PC-3 (cell line): ENCODE measurements at places on chromosomes 16 and 17. TPM values are rescaled to one million over a fixed set of nuclear protein-coding genes. Genes with fewer than 3 reads are reported as not detected.

DNA sequence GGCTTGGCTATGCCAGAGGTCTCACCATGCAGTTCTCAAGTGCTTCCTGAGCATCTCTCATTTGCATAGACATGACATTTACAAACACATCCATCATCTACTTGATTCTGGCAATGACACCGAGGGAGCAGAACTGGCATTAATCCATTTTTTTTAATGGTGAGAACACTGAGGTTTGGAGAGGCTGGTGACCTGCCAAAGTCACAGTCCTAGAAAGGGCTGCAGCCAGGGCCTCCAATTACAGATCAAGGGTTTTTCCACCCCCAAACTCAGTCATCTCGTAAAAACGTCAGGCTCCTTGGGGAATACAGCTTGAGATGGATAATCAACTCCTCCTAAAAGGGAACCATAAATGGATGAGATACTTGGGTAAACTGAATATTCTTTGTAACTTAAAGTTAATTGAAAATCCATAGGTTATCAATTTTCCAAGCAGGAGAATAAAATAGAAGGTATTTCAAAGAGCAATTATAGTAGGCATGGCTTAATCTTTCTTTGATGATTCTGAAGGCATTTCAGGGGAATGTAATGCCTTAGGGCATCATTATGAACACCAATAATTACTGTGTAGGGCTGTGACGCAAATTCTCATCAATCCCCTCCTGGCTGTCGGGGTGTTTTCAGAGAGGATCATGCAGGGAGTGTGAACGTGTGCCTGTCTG is 9.4 kb upstream of the MEOX1 start:
- peak; percentile 60 for DNase-seq

GRCh38 chr17:78563189-78564145 is 13.7 kb downstream of the DNAH17 start:
- DNase-seq = no peak

- no peak for DNase-seq
Measured at GRCh38 chr16:53672461-53672860, 31.2 kb downstream of the RPGRIP1L start.

DNA sequence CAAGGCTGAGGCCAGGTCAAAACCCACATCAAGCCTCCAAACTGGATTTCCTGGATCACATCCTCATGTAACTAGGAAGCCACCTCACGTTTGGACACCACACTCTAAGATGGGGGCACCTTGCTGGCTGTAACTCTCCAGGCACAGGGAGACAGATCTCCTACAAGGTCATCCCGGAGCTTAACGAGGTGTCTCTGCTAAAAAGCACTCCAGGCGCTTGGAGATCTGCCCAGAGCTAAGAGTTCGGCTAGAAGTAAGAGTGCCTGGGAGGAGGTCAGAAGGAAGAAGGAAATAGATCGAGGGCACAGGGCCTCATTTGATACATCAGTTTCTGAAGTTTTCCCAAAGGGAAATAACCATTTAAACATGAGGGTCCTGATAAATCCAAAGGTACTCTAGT is 15.9 kb downstream of the PSMB3 start:
- no peak for DNase-seq

DNA sequence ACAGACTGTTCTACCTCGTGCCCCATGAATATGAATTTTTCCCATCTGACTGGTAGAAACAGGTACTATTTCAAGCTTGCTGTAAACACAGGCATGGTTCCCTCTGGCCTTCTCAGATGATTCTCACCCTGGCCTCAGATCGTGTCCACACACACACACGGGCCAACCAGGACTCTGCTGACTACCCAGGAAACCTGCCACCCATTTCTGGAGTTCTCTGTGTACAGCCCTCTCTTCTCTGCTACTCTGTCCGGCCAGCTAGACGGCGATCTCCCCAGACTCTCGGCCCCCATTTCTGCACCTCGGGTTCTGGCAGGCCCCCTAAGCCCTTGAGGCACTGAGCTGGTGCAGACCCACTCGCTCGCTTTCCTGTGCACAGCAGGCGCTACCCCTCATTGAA is 31.2 kb downstream of the RPA1 start:
- DNase-seq = no peak

DNA sequence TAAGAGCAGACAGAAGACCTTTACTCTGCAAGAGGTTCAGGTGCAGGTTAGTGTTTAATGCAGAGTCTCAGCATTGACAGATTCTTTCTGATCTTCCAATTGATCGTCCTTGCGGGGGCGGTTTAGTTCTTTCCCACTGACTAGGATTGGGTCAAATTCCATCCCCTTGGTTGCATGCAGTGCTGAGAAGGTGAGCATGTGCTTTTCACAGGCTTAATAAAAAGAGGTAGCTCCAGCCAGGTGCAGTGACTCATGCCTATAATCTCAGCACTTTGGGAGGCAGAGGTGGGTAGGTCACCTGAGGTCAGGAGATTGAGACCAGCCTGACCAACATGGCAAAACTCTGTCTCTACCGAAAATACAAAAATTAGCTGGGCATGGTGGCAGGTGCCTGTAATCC is 7.5 kb upstream of the ITGAD start:
- peak; percentile 38 for DNase-seq

- DNase-seq = no peak
Measured at GRCh38 chr16:65961476-65962143, 404.9 kb upstream of the CDH5 start.

GRCh38 chr16:85369741-85370528 is 243.2 kb upstream of the GSE1 start:
- peak; percentile 48 for DNase-seq

DNA sequence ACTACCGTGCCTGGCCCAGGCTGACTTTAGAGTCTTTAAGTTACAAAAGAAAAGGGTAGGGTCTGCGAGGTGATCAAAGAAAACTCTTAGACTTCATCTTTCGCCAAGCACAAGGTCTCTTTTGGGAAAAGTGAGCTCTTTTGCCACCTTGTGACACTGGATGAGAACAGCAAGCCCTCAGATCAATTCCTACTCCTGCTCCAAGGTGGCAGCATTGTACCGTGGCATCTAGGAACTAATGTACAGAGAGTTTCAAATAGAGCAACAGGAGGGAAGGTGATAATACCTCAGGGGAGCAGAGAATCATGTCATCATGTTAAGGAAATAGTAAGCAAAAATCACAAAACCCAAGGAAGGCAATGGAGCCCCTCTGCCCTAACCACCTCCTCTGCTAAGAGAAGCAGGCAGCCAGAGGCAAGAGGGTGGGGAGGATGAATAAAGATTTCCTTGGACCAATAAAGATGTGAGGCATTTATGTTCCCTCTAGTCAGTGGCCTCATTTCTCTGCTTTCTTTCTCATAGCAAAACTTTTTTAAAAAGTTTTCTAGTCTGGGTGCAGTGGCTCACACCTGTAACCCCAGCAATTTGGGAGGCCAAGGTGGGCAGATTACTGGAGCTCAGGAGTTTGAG is 2.1 kb upstream of the C17orf78 start:
- peak; percentile 83 for DNase-seq

- DNase-seq = no peak
Measured at GRCh38 chr16:48172682-48173081, 16.9 kb upstream of the ABCC12 start.

- DNase-seq = peak; percentile 86
Measured at GRCh38 chr16:69476920-69477443, 52.6 kb downstream of the CYB5B start.

DNA sequence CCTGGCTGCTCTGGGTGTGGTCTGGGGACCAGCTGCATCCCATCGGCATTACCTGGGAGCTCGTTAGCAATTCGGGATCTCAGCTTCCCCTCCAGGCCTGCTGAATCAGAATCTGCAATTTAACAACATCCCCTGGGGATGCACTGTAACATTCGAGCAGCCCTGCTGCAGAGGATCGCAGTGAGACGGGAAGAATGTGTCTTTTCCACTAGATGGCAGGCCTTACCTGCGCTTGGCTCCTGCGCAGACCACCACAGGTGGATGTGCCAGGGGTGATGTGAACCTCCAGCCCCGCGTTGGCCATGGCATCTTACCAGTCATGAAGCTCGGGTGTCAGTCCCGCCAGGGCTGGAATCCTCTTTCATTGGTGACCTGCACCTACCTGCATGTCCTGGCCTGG is 209.9 kb downstream of the PRKCB start:
- peak; percentile 9 for DNase-seq

DNA sequence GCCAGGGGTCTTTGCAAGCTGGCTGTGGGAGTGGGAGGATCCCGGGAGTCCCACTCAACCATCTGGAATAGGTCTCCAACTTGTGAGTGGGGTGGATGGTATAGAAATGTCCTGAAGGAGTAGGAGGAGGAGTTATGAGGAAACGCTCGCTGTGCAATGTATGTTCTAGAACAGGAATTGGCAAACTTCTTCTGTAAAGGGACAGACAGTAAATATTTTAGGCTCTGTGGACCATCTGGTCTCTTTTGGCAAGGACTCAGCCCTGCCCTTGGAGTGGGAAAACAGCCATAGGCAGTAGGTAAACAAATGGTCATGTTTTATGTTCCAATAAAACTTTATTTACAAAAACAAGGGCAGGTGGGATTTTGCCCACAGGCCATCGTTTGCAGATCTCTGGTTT is 149.2 kb downstream of the NPIPB5 start:
- peak; percentile 19 for DNase-seq

DNA sequence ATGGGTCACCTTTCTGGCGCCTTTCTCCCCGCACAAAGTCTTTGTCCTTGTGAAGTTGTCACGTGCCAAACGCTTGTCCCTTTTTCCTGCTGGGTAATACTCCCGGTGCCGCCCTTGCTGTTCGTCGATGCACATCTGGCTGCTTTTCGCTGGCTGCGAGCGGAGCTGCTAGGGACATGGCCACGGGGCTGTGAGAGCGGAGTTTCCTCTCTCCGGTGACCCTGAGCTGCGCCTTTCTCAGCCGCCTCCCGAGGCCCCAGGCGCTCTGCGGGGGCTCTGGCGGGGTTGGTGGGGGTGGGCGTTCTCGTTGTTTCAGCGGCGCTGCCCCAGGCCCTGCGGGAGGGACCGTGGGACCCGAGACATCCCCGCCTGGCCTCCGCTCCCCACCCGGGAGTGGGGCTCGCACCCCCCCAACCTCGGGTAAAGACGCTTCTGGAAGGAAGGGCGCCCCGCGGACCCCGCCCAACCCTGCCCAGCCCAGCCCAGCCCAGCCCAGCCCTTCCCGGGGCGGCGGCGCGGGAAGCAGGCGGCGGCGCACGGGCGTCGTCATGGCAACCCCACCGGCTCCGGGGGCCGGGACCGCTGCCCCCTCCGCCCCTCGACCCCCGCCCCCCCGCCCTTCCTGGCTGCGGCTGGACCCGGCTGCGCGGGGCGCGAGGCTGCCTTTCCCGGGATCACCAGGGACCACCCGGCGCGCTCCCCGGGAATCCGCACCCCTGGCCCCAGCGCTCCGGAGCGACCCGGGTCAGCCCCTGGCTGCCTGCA is 12.3 kb downstream of the CHMP6 start:
- no peak for DNase-seq

DNA sequence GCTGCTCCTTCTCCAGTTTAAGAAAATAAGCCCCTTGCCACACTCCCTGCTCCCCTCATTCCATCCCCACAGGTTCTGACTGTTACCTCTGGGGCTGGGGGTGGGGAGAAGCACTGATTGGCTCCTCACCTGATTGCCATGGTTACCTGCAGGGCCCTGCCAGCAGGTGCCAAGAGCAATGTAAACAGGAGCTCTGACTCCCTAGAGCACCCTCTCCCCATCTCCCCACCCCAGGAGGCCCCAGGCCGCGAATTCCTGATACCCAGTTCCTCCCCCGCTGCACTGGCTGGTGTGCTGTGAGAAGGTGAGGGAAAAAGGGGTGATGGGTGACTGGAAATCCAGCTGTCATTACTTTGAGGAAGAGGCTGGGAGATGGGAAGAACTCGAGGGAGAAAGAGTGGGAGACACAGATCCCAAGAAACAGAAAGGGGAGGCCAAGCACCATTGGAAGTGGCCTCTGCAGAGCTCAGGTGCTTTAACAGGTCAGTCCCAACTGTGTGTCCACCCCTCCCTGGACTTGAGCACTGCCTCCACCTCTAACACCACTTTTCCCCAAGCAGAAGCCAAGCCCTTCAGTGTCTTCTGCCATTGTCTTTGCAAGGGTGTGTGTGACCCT is 4.5 kb downstream of the PCGF2 start:
- no peak for DNase-seq

DNA sequence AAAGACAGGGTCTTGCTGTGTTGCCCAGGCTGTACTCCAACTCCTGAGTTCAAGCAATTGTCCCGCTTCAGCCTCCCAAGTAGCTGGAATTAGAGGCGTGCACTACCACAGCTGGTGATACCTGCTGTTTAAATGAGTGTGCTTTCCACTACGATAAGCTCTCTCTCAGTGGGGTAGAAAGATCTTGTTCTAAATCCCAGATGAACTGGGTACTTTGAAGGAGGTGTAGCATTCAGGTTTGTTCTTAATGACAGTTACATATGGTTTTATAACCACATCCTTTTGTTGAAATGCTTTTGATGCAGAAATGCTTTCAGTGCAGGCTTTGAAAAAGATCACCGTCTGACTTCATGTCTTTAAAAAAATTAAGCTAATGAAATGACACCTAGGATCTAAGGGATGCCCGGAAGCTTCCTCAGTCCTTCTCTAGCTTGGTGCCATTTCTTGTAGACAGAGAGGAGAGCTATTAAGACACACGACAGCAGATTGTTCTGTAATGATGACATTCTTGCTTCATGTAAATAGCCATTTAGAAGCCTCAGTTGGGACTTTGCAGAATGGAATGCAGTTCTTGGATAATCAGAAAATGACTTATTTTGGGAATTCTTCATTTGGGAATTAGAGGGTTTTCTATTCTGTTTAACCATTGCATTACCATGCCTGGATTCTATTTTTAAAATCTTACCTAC is 19.5 kb downstream of the PMM2 start:
- DNase-seq = no peak

GRCh38 chr16:72876221-72876620 is 171.7 kb downstream of the ZFHX3 start:
- DNase-seq = no peak

GRCh38 chr16:50369133-50369804 is 481 bp upstream of the BRD7 start:
- no peak for DNase-seq

DNA sequence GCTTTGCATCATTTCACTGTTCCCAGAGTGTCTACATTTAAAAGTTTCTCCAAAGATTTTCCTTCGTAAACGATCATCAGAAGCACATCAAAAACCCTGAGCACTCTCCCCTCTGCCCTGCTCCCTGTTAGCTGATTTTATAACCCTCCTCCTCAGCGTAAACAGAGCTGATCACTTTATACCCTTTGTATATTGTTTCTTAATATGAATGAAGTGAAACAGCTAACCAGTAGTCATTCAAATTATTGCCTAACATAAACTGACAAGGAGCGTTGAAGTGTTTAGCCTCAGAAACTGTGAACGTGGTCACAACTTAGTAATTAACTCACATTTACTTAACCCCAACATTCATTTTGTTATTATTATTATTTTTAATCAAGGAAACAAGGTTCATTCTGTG is 160.0 kb upstream of the FOXF1 start:
- DNase-seq = no peak

- peak; percentile 49 for DNase-seq
Measured at GRCh38 chr17:69506489-69506888, 92.0 kb downstream of the MAP2K6 start.

The DHRS7B gene
- 29.5 and 38.4 TPM in 2 replicates for total RNA-seq

The TBC1D3 gene
- not detected in 2 replicates for total RNA-seq

The WFIKKN2 gene
- not detected in 2 replicates for total RNA-seq

The SLFN14 gene
- not detected in 2 replicates for total RNA-seq

The FOXL1 gene
- 8.1 and 10.9 TPM in 2 replicates for total RNA-seq

The KRTAP2-1 gene
- not detected in 2 replicates for total RNA-seq

The CDT1 gene
- total RNA-seq = 43.0 and 76.6 TPM in 2 replicates

The ODF4 gene
- total RNA-seq = not detected in 2 replicates

The PRAC2 gene
- 44.1 and 51.4 TPM in 2 replicates for total RNA-seq

The MPP2 gene
- total RNA-seq = 7.7 and 8.2 TPM in 2 replicates

The ACD gene
- total RNA-seq = 26.3 and 31.7 TPM in 2 replicates

The BCL6B gene
- 0.12 TPM in 1 of 2 replicates, not detected in the other for total RNA-seq

The SLC47A1 gene
- 0.12 and 0.15 TPM in 2 replicates for total RNA-seq

The PARD6A gene
- 15.1 and 16.4 TPM in 2 replicates for total RNA-seq

The KCNG4 gene
- 0.04 TPM in 1 of 2 replicates, not detected in the other for total RNA-seq

The NKD1 gene
- 0.06 and 0.07 TPM in 2 replicates for total RNA-seq

The RNF227 gene
- 0.11 and 0.52 TPM in 2 replicates for total RNA-seq
